Caco-2 (cell line): ENCODE measurements at places on chromosomes 6 and 20.

- DNase-seq, result no peak
These were observed 111.6 kb downstream of the BFSP1 start for GRCh38 chr20:17419479-17420041.

DNA sequence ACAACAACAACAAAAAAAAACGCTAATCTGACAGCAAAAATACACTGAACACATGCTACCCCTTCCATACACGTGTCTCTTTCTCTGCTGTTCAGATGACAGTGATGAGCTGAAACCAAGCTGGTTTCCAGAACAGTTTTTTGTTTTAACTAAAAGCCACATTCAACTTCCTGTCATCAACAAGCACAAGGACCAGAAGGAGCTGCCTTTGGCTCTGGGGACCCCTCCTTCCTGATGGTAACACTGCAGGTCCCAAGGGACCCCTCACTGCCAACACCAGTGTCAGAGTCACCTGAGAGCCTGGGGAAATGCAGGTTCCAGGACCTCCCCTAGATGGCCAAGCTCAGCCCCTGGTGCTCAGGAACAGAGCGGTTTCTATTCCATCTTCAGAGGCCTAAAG lies 6.0 kb downstream of the CST7 start:
- DNase-seq, result no peak

DNA sequence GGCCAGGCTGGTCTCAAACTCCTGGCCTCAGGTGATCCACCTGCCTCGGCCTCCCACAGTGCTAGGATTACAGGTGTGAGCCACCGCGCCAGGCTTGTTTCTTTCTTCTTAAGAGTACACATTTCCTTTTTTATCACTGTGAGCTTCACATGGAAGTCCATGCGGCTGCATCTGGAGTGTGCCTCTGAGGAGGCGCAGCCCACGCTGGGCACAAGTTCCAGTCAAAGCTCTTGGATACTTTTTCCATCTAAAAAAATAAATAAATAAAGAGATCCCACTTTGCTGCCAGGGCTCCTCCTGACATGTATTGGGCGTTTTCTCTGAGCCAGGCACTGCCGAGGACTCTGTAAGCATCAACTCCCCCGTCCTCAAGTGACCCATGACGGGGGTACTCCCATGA lies 123.0 kb downstream of the PREX1 start:
- no peak for DNase-seq

GRCh38 chr6:29530671-29531310 lies 28.7 kb downstream of the UBD start:
- DNase-seq, result no peak

DNA sequence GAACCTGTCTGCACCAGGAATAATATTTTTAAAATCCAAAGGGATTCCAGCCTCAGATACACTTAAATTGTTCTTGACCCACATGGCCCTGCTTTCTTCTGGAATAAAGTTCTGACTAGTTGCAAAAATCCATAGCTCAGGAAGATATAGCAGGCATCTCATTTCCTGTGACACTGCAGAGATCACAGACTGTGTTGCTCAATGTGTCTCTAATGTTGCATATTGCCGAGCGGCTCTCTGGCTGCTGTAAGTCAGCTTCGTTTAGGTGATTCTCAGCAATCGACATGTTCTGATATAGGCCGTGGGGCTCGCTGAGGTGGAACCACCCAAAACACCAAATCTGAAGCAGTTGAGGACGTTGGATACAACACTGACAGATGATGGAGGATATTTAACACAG lies 498.3 kb upstream of the AGPAT4 start:
- DNase-seq, result no peak

GRCh38 chr6:31037169-31037568 lies 26.9 kb downstream of the MUC22 start:
- no peak for DNase-seq
